ENCODE measurements at places on chromosomes 5 and 9. TPM values are rescaled to one million over a fixed set of nuclear protein-coding genes. Genes with fewer than 3 reads are reported as not detected.

Gene THBS4
- 0.27 TPM for total RNA-seq

Gene HMMR
- total RNA-seq, result 44.5 TPM

Gene AQP7
- total RNA-seq, result 12.5 TPM

Gene BSPRY
- 25.6 TPM for total RNA-seq

Gene OMD
- 0.37 TPM for total RNA-seq

Gene GPR151
- total RNA-seq, result not detected

Gene SGCD
- total RNA-seq, result 2.2 TPM

Gene SPINK6
- total RNA-seq, result 0.45 TPM

Gene KLF9
- 18.8 TPM for total RNA-seq

Gene CBY3
- total RNA-seq, result not detected

Gene HMCN2
- total RNA-seq, result 20.1 TPM

Gene LVRN
- total RNA-seq, result 0.10 TPM
